ENCODE measurements at places on chromosomes 2 and 18. TPM values are rescaled to one million over a fixed set of nuclear protein-coding genes. Genes with fewer than 3 reads are reported as not detected.

GRCh38 chr18:72634500-72634899 is 90.4 kb upstream of the CBLN2 start:
- no peak for DNase-seq

DNA sequence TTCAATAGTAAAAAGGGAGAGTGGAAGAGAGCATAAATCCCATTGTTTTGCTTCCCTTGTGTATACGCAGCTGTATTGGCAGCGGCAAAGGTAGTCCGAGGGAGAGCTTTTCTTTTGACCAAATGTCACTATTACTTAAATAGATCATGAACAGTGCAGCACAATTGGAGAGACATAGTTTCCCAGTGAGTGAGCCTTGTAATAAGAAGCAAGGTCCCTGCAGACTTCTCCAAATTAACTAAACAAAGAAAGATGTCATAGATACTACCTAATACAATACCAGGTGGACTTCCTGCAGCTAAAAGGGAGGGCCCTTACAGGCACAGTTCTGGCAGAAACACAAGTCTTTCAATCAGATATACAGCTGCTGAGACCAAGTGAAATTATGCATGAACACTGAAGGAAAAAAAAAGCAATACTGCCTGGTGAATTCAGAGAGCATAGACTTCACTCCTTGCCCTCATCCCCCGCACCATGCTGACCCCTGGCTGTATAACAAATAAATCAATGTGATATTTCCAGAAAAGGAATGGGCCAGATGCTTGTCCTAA is 404.7 kb upstream of the CDH2 start:
- no peak for DNase-seq

DNA sequence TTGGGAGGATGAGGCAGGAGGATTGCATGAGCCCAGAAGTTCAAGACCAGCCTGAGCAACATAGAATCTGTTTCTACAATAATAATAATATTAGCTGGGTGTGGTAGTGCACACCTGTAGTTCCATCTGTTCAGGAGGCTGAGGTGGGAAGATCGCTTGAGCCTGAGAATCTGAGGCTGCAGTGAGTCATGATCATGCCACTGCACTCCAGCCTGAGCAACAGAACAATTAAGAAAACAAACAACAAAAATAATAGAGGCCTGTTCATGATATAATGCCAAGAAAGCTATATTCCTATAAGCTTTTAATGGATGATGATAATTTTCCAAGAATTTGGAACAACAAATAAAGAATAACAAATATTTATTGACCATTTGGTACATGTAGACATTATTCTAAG is 6.9 kb upstream of the CCBE1 start:
- no peak for DNase-seq

Gene ANKRD62
- total RNA-seq = not detected

Gene COL4A4
- 3.0 TPM for total RNA-seq
